Thyroid gland (tissue), 4 donors: ENCODE measurements at places on chromosomes 2 and 18. TPM values are rescaled to one million over a fixed set of nuclear protein-coding genes. Genes with fewer than 3 reads are reported as not detected.

The SCG2 gene
- total RNA-seq, result 5.2 TPM

DNA sequence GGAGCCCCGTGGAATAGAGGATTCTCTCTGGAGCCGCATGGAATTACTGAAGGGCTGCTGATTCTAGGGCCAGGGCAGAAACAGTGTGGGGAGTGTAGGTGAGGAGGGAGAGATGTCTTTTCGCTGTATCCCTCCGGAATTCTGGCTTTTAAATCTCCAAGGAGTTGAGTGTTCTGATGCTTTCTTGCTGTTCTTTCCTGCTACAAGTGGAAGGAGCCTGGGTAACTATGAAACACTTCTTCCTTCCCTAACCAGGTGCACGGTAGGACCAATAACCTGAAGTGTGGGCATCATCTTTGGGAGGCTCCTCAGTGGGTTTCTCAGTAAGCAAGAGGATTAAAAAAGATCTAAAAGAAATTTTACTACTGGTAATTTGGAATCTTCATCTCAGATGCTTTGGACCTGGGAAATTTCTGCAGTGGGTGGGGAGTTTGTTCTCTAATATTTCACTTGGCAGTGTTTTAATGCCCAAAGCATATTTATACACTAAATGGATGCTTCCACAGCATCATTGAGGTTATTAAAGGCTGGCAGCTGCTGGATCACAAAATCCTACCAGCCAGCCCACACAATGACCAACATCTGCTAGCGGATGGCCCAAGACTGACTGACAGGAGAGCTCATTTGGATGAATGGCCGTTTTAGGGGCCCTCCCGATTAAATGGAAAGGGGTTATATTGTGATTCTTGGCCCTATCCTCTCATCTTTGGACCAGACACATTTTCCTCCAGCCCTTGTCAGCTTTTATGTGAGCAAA, 2.1 kb downstream of the EML6 start:
- H3K27me3 ChIP-seq, result no peaks in the 10 kb centered on the region
- DNase-seq, result no peak
- H3K4me1 ChIP-seq, result peaks cover 11% of the 10 kb centered on the region
- H3K36me3 ChIP-seq, result no peaks in the 10 kb centered on the region
- no peak overlapping the region for H3K27ac ChIP-seq

- H3K36me3 ChIP-seq, result no peaks in the 10 kb centered on the region
- H3K27ac ChIP-seq, result peak overlapping the region; percentile 97
- H3K4me3 ChIP-seq, result no peak overlapping the region
- peak; percentile 69 for DNase-seq
- H3K4me1 ChIP-seq, result peaks cover 36% of the 10 kb centered on the region
Observed at GRCh38 chr2:121634354-121635307, 14.6 kb downstream of the CLASP1 start.

DNA sequence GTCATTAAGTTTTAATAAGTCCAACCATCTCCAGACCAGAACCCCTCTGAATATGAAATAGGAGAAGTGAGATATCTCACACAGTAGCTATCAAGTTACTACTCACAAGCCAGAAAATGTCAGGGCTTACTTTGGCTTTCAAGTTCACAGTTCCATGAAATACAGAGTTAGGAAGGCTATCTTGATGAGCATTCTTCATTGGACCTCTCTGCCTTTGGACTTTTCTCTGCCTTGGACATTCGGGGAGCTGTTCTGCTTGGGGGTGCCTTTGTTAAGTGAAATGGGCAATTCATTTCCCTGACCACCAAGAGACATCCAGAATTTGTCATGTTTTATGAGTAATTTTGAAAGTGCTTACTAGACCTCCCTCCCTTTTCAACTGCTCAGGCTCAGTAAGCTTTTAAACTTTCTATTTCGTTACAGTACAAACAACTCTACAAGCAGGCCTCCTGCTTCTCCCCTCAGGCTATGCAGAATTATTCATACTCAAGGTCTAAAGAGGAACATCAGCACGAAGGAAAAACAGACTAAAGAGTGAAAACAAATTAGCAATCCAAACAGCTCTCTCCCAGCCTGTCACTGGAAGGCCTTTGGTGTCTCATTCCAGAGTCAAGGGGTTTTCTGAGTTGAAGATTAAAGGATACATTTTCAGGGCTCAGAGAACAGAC, 95.3 kb downstream of the MREG start:
- no peak overlapping the region for H3K27ac ChIP-seq
- no peaks in the 10 kb centered on the region for H3K27me3 ChIP-seq
- no peak for DNase-seq
- H3K36me3 ChIP-seq, result no peaks in the 10 kb centered on the region

DNA sequence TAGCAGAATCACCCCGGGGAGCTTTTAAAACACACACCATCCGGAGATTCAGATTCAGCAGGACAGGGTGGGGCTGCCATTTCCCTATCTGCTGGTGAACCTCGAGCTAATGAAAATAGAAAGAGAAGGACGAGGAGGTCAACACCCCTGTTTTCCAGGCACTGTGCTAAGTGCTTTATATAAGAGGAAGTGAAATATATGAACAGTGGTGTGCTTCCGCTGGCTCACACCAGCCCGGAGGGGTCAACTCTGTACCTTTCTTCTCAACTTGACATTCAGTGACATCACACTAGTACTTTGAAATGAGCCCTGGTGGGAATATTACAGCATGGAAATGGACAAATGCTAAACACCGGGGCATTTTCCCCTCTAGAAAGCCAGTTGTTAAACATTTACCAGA, 108.3 kb upstream of the LTBP1 start:
- no peaks in the 10 kb centered on the region for H3K27me3 ChIP-seq
- no peak for DNase-seq
- H3K4me3 ChIP-seq, result no peak overlapping the region
- H3K27ac ChIP-seq, result no peak overlapping the region
- H3K36me3 ChIP-seq, result no peaks in the 10 kb centered on the region
- peaks cover 4% of the 10 kb centered on the region for H3K4me1 ChIP-seq
